NCI-H526 (cell line): ENCODE measurements at places on chromosomes 13 and 19.
A peak's percentile ranks its signal among the peaks of the same experiment; 100 is the strongest.

GRCh38 chr13:92510416-92510815 is 716.2 kb upstream of the GPC6 start:
- DNase-seq, result no peak

DNA sequence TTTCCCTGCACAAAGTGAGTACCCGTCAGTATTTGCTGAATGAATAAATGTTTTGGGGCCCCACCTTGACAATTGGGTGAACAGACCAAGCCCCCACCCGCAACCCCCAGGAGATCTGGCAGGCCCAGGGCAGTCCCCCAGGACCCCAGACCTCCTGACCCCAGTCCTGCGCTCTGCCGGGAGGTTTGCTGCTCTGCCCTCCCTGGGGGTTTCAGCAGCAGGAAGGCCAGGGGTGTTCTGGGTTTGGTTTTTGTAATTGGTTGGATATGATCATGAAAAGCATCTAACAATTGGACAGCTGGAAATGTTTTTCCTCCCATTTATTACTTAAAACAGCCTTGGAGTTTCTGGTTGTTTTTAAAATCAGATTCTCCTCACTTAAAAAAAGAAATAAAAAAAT is 193.8 kb downstream of the URI1 start:
- DNase-seq, result no peak

- no peak for DNase-seq
Measured at GRCh38 chr19:8481201-8481600, 21.2 kb downstream of the PRAM1 start.

- DNase-seq, result peak; percentile 29
Measured at GRCh38 chr13:28273919-28274318, 135.6 kb downstream of the PAN3 start.

- DNase-seq, result no peak
Measured at GRCh38 chr19:11208561-11209471, 11.5 kb upstream of the KANK2 start.

DNA sequence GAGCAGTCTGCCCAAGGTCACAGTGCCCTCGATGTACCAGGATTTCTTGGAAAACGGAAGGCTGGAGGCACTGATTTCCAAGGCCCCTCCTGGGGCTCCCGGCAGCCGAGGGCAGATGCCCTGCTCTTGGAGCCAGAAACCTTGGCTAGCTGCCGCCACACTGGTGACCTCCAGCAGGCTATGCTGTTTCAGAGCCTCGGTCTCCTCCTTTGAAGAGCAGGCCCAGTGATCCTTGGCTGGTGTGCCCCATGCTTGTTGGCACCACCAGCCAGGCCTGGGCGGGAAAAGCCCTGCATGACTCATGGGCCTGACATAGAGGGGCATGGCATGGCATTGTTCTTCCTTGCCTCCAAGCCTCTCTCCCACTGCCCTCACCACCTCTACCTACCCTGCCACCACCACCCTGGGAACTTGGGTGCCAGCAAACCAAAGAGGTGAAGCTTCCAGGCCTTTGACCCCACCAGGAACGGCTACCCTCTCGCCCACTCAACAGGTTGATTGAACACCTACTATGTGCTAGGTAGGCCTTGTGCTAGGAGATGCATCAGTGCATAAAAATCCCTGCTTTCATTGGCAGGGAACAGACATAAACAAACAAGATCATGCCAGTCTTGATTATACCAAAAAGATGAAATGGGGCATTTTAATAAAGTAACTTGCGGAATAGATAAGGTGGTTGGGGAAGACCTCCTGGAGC is 1.6 kb upstream of the CLEC11A start:
- DNase-seq, result no peak

GRCh38 chr13:32075170-32075851 is 43.7 kb downstream of the FRY start:
- peak; percentile 92 for DNase-seq

DNA sequence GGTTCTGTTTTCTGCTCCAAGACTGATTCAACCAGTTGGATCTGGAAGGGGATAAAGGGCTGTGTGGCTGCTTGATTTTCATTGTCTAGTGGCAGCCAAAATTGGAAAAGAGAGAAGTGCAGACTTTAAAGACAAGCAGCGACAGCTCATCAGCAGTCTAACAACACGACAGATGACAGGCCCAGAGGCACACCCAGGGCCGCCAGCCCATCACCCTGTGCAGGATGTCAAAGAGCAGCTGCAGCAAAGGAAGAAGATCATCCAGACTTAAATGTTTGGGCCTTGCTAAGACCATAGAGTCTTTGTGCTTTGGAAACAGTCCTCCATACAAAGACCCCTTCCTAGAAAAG is 421.0 kb upstream of the KLF12 start:
- no peak for DNase-seq

DNA sequence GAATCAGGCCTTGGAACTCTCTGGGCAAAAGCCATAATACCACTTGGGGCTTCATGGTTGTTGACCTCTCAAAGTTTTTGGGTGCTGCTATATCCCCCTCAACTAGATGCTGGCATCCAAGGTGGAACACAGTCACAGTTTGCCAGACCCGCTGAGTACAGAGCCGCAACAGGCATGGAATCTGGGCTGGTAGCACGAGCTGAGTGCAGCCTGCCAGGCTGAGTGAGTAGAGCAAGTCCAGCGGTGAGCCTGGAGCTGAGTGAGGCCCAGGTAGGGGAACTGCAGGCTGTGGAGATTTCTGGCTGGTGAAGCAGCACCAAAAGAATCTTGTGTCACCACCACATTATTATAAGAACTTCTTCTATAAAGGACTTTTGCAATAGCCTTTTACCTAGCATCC is 192.6 kb downstream of the PCDH17 start:
- DNase-seq, result no peak
